ENCODE measurements at places on chromosomes 16 and 17. TPM values are rescaled to one million over a fixed set of nuclear protein-coding genes. Genes with fewer than 3 reads are reported as not detected.

GRCh38 chr17:75724016-75725003 lies 3.1 kb downstream of the ITGB4 start:
- DNase-seq = no peak

GRCh38 chr16:67235816-67236562 lies 9.1 kb downstream of the TMEM208 start:
- no peak for DNase-seq

DNA sequence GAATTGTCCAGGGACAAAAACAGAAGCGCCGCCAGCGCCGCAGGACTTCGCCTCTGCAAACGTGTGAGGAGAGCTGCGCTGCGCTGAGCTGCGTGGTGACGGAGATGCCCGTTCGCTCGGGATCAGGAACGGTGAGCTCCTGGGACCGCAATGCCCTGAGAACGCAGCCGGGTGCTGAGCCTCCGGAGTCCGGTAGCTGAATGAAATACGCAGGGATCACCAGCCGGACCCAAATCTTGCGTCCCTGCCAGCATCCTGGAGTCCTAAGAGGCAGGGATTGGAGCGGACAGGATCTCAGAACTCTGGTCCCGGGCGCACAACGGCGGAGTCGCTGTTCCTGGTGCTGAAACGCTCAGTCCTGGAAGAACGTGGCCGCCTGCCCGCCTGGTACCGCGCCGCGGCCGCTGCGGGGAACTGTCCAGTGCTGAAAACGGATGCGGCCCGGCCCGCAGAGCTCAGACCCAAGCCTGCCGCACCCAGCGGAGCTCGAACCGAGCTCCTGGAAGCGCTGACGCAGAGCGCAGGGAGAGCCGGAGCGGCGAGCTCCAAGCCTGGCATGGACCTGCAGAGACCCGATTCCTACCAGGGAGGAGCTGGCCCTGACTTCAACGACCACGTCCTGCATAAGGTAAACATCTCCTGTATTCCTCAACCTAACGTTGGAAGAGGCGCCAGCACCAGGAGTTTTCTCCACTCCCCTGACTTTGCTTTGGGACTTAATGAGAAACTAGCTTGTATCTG lies 41.5 kb downstream of the CD300LF start:
- DNase-seq = peak; percentile 92

DNA sequence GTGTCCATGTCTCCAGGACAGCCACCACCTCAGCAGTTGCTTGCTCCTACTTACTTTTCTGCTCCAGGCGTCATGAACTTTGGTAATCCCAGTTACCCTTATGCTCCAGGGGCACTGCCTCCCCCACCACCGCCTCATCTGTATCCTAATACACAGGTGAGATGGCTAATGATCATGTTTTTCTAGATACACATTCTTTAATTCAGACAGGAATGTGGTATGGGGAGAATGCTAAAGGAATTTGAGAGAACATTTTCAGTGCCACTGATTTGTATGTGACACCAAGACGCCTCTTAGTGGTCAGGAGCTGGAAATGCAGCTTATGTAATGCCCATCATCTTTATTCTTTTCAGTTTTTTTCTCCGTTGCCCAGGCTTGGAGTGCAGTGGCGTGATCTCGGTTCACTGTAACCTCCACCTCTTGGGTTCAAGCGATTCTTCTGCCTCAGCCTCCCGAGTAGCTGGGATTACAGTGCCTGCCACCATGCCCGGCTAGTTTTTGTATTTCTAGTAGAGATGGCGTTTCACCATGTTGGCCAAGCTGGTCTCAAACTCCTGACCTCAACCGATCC lies 8.9 kb upstream of the RAPGEFL1 start:
- no peak for DNase-seq

- DNase-seq = no peak
These were observed 27.2 kb upstream of the SKAP1 start for GRCh38 chr17:48457080-48457836.

The ABHD15 gene
- 38.3 TPM for total RNA-seq

The KLHL10 gene
- total RNA-seq = 0.74 TPM

DNA sequence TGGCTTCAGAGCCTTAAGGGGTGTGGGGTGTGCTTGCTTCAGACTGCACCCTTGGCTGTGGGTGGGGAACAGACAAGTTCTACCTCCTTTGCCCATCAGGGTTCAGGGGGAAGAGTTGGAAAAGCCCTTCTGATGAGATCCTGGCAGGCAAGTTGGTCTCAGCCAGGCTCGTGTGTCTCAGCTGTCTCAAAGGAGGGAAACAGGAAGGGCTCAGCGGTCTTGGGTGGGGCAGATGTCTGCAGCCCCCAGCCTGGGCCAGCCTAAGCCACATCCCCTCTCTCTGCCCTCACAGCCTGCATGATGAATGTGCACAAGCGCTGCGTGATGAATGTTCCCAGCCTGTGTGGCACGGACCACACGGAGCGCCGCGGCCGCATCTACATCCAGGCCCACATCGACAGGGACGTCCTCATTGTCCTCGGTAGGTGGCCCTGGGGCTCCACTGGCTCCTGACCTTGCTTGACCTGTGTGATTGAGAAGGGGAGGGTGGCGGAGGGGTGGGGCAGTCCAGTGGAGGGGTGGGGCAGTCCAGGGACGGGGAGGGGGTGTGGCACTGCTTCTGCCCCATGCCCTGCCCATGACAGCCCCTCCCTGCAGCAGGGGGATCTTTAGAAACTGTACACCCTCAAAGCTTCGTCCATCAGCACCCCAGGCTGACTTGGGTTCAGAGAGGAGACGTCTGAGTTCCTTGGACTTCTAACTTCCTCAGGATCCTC lies 199.5 kb downstream of the PRKCB start:
- DNase-seq = no peak

DNA sequence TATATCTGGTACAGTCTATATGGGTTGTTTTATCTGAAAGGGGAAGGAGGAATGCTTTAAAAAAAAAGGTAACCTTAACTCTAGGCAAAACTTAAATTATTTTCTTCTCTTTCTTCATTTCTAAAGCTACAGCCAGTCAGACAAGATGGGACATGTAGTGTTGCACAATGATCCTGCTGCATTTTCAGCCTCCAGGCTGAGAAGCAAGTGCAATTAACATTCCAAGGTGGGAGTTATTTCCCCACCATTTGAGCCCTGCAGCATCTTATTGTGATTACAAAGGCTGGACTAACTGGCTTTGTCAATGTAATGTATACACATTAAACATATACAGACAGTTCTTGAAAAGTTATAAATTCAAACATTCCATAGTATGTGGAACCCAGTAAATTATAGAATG lies 22.6 kb upstream of the NF1 start:
- DNase-seq = no peak

DNA sequence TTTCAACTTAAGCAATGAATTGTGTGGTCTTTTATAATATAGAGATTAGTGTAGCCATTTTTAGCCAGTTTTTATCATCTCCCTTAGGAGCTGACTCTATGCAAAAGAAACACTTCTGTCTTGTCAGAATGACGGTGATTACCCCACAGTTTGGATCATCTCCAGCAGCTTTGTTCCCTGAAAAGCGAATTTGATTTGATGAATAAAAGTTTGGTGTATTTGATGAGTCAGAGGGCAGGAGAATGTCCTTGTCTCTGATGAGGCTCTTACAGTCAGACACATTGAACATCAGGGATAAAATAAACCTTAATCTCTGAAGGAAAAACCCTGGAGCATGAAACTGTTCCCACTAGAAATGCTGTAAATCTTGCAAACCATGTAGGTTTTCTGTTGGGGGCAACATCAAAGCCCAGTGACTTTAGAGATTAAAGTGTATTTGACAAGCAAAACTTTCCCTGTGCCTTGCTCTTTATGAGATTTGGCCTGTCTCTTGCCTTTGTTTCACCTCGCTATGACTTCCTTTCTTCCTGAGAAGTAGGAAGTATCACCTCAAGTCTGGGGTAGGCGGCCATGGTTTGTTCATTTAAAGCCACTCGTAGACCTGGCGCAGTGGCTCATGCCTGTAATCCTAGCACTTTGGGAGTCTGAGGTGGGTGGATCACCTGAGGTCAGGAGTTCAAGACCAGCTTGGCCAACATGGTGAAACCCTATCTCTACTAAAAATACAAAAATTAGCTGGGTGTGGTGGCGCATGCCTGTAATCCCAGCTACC lies 209.3 kb downstream of the FTO start:
- no peak for DNase-seq

The FBXL16 gene
- not detected for total RNA-seq

Measured in mesenteric fat pad (tissue), 1 donor.